Activated CD8-positive, alpha-beta memory T cell treated with anti-CD3 and anti-CD28 coated beads, Interleukin-2, amount 50 U/mL, for 48 hours (primary cell): ENCODE measurements at places on chromosomes 1 and 21.

- no peak for DNase-seq
Measured at GRCh38 chr1:30451532-30452125, 271.8 kb downstream of the MATN1 start.

- DNase-seq = no peak
Measured at GRCh38 chr1:25991937-25992688, 5.8 kb downstream of the PAFAH2 start.

DNA sequence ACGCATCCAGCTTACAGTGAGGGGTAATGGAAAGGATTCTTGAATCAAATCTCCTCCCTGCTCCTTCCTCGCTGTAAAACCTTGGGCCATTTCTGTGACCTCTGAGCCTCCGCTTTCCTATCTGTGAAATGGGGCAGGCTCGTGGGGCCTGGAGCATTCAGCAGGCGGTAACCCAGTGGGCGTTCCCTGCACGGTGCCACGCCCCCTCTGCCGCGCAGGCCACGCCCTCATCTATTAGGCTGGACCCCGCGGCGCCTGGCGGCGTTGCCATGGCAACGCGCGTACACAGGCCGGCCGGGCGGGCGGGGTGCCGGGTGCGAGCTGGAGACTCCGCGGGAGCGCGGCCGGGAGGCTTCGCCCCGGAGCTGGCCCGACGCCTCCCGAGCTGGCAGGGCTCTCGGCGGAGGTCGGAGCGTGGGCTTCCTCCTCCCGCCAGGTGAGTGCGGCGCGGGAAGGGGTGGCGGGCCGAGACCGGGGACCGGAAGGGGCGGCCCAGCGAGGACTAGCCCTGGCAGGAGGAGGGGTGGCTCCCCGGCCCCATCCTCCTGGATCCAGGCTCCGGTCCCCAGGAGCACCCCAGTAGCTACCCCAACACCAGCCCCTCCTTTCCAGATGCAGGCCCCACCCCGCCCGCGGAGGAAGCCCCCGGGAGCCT is at the start of gene FHAD1:
FHAD1 (plus strand) TSS at position 264 of the 655 bp plus-strand sequence. CDS start 4,562 bp downstream, outside the sequence.
- peak; percentile 74 for DNase-seq

DNA sequence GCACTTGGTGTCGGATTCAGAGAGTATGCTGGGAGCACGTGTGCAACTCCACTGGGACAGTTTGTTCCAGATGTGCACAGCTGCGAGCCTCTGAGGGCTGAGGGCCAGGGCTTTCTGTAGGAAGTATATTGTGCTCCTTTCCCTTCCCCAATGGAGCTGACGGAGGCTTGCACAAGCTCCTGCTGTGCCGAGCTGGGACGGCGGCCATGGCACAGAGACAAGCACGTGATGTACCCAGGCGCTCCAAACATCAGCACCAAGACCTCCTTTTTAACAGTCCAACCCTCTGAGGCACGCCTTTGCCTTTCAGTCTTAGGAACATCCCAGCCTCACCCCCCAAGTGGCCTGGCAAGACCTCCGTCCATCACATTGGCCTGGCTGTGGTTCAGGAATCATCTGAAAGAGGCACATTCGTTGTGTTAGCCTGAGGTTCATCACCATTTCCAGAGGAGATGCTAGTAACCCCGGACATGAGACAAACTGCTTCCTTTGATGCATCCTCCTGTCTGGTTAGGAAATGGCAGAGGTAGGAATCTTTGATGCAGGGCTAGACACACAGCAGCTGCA is 339.2 kb upstream of the KAZN start:
- DNase-seq = no peak

- DNase-seq = no peak
Measured at GRCh38 chr1:30273021-30273325, 450.4 kb downstream of the MATN1 start.

DNA sequence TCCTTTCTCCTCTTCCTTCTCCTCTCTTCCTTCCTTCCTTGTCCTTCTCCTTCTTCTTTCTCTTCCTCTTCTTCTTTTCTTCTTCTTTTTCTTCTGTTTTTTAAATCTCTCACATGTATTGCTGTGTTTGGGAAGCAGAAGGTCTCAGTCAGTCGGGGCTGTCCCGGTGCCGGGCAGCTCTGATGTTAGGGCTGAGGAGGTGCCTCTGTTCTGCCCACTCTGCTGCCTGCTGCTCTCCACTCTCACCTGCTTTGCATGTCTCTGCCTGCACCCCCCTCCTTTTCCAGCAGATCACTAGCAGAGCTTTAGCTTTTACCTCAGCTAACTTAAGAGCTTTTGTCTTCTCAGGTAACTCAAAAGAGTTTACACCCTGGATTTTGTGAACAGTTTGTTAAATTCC is 276.6 kb downstream of the CHRM3 start:
- no peak for DNase-seq

GRCh38 chr1:223331929-223332328 is 32.0 kb downstream of the SUSD4 start:
- no peak for DNase-seq

DNA sequence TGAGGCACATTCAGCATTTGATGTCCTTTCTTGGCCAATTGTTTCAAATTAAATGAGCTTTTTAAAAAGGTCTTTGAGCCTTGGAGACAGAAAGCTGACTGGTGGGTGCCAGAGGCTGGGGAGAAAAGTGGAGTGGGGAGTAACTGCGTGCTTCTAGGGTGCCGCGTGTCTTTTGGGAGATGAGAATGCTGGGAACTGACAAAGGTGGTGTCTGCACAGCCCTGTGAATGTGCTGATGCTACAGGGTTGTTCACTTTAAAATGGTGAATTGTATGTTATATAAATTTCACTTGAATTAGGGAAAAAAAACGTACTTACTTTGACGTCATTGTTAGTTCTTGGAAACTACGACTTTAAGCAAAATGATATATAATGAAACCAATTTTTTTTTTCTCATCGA is 8.1 kb upstream of the TFF1 start:
- DNase-seq = no peak
